Activated CD4-positive, alpha-beta T cell treated with anti-CD3 and anti-CD28 coated beads for 1 hour (primary cell): ENCODE measurements at places on chromosomes 12 and 14.

DNA sequence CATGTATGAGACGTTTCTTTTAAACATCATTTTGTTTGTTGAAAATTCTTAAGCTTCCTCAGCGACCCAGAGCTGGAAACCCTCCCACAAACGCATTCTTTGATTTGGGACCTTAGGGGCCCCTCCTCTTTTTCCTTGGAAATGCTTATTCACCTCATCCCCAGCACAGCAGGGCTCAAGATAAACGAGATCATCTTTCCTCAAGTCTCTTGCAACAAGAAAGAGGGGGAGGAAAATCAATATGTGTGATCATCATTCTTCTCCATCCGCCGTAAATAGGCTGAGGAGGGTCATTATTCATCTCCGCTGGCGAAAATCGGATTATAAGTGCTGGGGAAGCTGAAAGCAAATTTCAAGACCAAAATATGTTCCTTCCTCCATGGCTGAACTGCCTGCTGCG, 1415.2 kb downstream of the AACS start:
- DNase-seq, result no peak

GRCh38 chr12:58877243-58877743, 43.0 kb downstream of the LRIG3 start:
- DNase-seq, result no peak

- DNase-seq, result no peak
Measured at GRCh38 chr12:49369411-49370145, 2.3 kb downstream of the SPATS2 start.

GRCh38 chr14:99055816-99056215, 216.2 kb downstream of the BCL11B start:
- DNase-seq, result no peak

- DNase-seq, result no peak
Measured at GRCh38 chr14:68977718-68978171, 1.4 kb downstream of the ACTN1 start.

GRCh38 chr14:97156705-97157104, 359.5 kb downstream of the VRK1 start:
- DNase-seq, result no peak

DNA sequence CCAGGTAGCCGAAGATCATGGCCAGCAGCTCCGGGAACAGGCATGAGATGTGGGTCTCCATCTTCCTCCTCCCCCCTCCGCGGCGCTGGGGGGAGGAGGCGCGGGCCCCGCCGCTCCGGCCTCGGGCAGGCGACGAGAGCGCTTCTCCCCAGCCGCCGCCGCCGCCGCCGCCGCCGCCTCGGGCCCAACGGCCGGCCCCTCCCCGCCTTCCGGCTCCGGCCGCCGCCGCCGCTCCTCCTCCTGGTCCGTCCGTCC, 448 bp downstream of the FBXL14 start:
- DNase-seq, result no peak

DNA sequence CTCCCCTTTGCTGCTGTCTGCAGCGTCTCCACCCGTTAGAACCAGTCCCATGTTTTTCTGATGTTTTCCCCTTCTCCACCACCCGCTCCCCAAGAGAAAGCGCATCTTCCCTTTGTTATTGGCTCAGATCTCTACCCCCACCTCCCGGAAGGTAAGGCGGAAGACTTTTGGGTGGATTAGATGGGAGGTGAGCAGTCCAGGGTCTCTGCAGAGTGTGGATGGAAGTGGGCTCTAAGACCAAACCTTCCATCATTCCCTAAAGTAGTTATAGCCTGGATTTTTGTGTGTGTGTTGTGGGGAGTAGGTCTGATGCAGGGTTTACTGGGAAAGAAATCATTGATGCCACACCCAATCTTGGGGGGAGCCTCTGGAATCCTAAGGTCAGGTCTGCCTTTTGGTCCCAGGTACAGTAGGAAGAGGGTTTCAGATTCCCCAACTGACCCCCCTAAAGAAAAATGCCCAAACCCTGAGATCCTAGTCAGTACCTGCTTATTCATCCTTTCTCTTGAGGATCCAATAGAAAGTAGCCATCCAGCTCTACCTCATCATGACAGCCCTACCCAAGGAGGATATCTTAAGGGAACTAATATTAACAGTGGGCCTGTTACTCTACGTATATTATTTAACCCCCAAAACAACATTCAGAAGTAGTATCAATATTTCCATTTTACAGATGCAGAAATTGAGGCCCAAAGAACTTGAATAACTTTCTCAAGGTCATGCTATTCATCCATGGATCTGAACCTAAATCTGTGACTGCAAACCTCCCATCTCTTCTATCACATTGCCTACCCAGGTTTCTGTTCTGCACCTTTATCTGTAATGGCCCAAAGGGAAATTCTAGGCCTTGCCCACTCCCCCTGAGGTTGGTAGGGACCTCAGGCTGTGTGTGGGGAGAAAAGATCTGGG, 1.1 kb downstream of the KIF5A start:
- DNase-seq, result no peak

- DNase-seq, result no peak
Measured at GRCh38 chr12:102462795-102463465, 17.4 kb downstream of the IGF1 start.

- DNase-seq, result no peak
Measured at GRCh38 chr12:132492522-132492921, 2.6 kb downstream of the FBRSL1 start.

DNA sequence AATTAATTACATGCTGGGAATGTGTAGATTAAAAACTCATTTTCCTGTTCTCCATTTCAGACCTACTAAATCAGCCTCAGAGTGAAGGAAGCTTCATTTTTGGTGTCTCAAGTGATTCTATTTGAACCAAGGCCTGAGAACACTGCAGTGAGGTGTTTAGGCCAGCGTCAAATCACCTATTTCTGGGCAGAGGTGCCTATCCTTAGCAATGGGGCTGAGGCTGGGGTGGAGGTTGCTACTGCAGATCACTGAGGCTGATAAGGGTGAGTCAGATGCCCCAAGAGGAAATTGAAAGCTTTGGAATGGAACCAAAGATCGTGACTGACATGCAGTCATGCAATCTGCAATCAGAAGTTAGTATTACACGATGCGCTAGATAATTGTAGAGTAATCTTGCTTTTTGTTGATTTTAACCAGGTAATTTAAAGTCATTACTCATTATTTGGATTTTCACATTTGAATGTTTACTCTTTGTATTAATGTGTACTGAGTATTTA, 4.4 kb downstream of the TXNRD1 start:
- DNase-seq, result peak; percentile 37

GRCh38 chr14:100487304-100487703, 99.9 kb downstream of the BEGAIN start:
- DNase-seq, result no peak

- no peak for DNase-seq
Measured at GRCh38 chr12:57474862-57475261, 4.8 kb downstream of the ARHGAP9 start.

DNA sequence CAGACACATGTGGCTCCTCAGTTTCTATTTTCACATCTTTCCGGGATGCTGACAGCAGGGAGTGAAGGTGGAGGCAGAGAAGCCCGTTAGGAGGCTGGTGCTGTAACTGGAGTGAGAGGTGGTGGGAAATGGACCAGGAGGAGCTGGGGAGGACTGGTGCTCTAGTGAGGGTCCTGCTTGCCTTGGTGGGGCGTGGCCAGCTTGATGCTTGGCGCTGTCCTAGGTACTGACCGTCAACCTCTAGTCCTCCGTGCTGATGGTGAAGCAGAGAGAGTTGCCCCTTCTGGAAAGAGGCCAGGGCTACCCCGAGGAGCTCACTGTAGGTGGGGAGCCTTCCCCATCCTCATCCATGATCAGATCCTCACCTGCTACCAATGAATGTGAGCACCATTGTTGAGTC, 1.4 kb downstream of the TRMT61A start:
- DNase-seq, result no peak

GRCh38 chr14:68628605-68629310, 164.1 kb downstream of the ZFP36L1 start:
- no peak for DNase-seq

- no peak for DNase-seq
Measured at GRCh38 chr12:110619534-110619953, 5.6 kb downstream of the TCTN1 start.

- no peak for DNase-seq
Measured at GRCh38 chr12:5785601-5786000, 159.5 kb downstream of the ANO2 start.

DNA sequence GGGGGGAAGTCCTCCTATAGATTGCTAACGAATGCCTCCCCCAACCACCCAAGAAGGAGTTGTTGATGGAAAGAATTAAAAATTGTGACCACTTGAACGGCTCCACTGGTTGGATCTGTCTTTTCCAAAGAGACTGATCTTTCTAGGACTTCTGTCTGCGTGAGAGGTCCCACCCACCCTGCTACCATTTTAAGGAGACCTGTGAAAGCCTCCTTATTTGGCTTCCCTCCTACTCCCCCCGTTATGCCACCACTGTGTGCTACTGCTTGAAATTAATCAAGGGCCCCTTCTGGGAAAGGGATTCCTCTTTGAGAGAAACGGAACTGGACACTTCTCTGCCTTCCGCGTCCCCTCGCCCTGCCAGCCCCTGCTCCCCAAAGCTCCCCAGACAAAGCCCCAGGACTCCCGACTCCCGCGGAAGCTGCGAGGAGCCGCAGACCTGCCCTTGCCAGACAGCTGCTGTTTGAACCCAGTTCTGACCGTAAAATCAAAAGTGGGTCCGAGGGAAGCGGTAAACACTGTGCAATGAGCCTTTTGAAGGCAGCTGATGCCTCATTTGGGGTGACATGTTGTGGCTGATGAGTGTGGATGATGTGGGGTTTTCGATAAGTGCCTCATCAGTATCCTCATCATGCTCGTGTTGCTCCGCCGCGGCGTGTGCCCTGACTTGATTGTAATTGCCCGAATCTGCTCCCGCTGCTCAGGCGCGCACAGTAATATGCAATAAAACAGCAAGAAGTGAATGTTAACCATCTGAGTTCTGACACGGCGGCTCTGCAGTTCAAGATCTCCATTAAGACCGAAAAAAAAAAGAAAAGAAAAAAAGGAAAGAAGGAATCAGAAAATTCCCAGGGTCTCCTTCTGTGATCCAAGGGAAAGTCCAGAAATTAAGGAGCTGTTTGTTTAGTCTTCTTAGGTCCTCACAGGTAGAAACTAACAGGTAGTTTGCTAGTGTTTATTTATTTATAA, 48.2 kb downstream of the MBIP start:
- DNase-seq, result no peak

- DNase-seq, result no peak
Measured at GRCh38 chr14:103220134-103220981, 97.1 kb downstream of the TNFAIP2 start.

DNA sequence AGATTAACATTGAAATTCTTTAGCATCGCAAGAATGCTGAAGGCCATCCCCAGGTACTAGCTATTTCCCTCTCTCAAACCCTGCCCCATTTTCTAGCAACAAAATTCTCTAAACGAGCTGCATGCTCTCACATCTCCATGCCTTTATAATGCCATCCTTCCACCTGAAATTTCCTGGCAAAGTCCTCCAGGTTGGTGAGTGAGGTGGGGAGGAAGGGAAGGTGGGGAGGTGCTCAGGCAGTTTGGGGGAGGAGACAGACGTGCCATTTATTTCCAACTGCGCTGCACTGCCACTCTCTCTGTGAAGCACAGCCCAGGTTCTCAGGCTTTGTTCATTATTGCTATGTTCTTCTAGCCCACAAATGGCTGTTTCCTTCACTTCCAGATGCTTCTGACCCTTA, 208.4 kb downstream of the PAWR start:
- no peak for DNase-seq

GRCh38 chr12:41188058-41188840, at the start of gene PDZRN4:
PDZRN4 (plus strand) TSS chr12:41188320.
- no peak for DNase-seq

DNA sequence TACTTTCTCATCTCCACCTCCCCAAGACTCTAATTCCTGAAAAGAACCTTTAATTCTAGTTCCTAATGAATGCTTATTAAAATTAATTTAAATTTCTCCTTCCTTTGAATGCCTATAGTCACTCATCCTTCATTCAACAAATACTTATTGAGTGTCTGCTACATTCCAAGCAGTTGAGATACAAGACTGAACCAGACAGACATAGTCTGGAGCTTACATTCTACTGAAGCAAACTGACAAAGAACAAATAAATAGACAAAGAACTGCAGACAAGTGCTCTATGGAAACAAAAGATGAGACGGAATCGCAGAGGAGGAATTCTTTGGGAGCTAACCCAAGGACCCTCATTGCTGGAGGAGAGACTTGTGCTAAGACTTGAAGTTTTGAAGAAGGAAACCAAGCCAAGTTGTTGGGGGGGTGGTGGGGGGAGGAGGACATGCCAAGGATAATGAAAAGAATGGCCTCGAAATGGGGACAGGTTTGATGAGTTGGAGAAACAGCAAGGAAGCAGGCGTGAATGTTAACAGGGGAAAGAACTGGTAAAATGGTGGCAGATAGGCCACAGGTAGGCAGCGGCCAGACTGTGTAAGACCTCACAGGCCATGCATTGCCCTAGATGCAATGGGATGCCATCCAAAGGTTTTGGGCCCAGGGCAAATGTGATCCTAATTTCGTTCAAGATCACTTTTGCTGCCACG, 9.7 kb upstream of the TDG start:
- no peak for DNase-seq

DNA sequence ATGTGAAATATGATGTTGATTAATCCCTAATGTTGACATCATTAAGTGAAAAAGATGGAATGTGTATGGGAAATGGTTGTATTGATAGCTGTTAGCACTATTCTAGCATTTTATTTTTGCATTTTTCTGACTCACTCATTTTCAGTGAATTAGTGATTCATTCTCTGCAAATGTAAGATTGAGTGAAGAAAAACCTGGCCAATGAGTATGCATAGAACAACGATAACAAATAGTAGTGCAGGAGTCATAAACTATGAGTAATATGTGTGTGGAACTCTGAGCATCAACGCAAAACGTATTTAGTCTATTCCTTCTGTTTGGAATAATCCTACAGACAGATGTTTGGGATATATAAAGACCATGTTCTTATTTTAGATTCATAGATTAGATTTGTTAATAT, 76.3 kb upstream of the RTL1 start:
- no peak for DNase-seq

DNA sequence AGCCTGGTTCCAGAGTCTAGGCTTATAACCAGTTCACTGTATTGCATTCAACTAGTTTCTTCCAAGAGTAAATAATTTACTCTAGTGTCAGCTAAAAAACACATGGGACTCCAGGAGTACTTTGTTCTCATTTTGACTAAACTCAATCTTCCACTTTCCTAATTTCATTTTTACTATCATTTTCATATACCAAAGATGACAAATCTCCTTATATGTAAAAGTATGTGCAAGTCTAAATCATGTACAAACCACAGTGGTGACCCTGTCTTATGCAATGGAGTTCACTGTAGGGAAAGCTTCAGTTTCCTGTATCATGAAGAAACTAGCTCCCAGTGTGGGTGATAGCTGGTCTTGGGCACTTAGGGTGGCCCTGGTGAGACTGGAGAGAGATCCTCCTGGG, 151.6 kb downstream of the HELB start:
- no peak for DNase-seq
